ENCODE measurements at places on chromosomes 16 and 17. TPM values are rescaled to one million over a fixed set of nuclear protein-coding genes. Genes with fewer than 3 reads are reported as not detected.

USP32 gene
- total RNA-seq, result 78.9 TPM

ZDHHC1 gene
- total RNA-seq, result 5.2 TPM

PCGF2 gene
- 4.2 TPM for total RNA-seq

SLFN14 gene
- not detected for total RNA-seq

CCL23 gene
- total RNA-seq, result not detected

GJD3 gene
- 2.9 TPM for total RNA-seq

ARL17A gene
- 13.0 TPM for total RNA-seq

TEX19 gene
- under 0.01 TPM for total RNA-seq

PRSS33 gene
- not detected for total RNA-seq

TAT gene
- not detected for total RNA-seq

ZNF500 gene
- 12.5 TPM for total RNA-seq

GRN gene
- total RNA-seq, result 256 TPM

CTRB1 gene
- not detected for total RNA-seq
